ENCODE measurements at places on chromosomes 6 and 20.

DNA sequence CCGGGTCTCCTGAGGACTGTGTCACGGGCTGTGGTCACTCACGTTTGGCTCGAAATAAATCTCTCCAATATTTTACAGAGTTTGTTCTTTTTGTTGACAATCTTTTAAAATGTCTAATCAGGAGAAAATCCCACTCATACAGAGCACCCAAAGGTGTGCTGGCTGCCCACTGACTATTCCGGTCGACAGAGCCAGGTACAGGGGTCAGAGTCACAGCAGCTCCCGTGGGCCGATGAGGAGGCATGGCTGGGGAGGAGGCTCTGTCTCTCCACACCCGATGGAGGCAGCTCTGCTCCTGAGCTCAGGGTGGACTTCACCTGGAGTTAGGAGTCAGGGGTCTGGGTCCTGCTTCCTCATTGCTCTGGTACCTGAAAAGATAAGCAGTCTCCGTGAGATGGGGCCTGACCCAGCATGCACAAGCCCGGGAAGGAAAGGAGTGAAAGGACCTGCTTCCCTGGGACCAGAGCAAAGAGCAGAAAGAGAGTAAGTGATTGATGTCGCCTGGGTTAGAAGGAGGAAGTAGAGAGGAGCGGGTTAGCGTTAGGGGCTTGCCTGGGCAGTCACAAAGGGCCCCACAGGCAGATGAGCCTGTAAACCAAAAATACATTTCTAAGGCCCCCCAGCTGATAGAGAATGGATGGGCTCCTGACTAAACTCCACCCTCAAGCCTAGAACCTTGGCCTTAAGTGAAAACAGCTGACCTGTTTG lies 53.5 kb upstream of the UNC93A start:
- no peak for DNase-seq

GRCh38 chr6:110664933-110665332 lies 150.3 kb downstream of the CDK19 start:
- DNase-seq: no peak

- DNase-seq: no peak
Observed at GRCh38 chr20:49540687-49541435, 27.1 kb downstream of the PTGIS start.

- DNase-seq: no peak
Observed at GRCh38 chr6:118739696-118740353, 88.4 kb upstream of the CEP85L start.

GRCh38 chr6:155549028-155549798 lies 93.6 kb upstream of the NOX3 start:
- no peak for DNase-seq

GRCh38 chr20:62485062-62485700 lies 9.4 kb upstream of the GATA5 start:
- DNase-seq: peak; percentile 62

DNA sequence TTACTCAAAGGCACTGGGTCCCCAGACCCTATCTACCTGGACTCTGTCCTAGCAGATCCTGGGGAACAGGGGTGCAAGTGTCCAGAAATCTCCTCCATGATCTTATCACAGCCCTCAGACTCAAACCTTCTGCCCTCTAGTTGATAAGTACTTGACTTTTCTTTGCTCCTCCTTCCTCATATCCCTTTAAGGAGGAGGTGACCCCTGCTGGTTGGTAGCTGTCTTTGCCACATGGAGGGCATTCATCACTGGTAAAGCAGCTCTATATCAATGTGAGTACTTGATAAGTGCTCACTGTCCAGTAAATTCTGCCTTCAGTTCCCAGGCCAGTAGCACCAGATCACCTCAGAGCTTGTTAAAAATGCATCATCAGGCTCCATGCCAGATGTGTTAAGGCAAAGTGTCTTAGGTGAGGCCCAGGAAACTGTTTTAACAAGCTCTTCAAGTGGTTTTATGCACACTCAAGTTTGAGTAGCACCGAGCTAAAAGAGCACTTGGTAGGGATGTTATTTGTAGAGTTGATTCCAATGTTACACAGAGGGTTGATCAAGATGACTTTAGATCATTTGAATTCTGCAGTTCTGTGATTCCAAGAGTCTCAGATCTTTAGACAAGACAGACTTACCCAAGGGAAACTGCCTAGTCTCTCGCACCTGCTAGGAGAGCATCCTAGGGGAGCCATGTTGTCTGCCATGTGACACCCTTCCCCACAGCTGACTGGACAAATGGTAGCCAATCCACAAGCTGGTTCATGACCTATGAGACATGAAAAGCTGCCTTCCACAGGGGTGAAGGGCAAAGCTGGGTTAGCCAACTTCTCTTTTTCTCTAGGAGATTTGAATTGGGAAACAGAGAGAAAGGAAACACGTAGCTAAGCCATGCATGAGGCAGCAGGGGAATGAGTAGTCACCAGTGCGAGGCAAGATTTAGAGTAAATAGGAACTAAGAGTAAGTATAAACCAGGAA lies 18.6 kb downstream of the TREML2 start:
- DNase-seq: peak; percentile 38

- DNase-seq: no peak
Observed at GRCh38 chr20:56687061-56687460, 58.0 kb downstream of the TFAP2C start.

DNA sequence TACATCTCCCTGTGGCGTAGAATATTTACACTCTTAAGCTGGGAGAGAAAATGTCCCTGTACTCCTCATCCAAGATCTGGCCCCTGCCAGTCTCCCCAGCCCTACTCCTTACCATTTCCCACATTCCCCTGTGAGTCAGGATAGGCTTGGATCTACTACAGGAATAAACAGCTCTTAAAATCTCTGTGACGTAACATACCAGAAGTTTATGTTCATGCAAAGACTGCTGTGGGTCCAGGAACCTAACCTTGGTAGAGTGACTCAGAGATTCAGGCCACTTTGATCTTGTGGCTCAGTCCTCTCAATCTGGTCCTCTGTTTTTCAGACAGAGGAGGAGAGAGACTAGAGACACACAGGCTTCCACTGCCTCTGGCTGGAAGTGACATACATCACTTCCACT lies 38.5 kb upstream of the GPR6 start:
- DNase-seq: no peak

GRCh38 chr20:33783818-33784217 lies 27.3 kb upstream of the CHMP4B start:
- DNase-seq: no peak

GRCh38 chr6:89542866-89543265 lies 95.7 kb downstream of the LYRM2 start:
- no peak for DNase-seq

DNA sequence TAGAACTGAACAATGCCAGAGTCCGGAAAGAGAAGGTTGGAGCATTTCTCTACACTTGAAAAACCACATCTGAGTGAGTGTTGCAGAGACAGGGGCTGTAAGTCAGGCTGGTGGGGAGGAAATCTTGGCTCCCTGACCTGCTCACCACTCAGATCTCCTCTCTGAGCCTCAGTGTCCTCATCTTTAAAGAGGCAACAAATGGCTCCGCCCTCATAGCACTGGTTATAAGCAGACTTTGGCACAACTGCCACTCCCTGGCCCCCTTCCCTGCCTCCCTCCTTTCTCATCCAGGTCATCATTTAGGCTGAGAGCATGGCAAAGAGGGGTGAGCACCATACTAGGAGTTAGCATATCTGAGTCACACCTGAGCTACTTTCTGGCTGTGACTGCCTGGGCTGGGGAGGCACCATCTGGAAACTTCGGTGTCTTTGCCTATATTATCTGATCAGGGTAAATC lies 10.6 kb downstream of the SIRPG start:
- DNase-seq: no peak

DNA sequence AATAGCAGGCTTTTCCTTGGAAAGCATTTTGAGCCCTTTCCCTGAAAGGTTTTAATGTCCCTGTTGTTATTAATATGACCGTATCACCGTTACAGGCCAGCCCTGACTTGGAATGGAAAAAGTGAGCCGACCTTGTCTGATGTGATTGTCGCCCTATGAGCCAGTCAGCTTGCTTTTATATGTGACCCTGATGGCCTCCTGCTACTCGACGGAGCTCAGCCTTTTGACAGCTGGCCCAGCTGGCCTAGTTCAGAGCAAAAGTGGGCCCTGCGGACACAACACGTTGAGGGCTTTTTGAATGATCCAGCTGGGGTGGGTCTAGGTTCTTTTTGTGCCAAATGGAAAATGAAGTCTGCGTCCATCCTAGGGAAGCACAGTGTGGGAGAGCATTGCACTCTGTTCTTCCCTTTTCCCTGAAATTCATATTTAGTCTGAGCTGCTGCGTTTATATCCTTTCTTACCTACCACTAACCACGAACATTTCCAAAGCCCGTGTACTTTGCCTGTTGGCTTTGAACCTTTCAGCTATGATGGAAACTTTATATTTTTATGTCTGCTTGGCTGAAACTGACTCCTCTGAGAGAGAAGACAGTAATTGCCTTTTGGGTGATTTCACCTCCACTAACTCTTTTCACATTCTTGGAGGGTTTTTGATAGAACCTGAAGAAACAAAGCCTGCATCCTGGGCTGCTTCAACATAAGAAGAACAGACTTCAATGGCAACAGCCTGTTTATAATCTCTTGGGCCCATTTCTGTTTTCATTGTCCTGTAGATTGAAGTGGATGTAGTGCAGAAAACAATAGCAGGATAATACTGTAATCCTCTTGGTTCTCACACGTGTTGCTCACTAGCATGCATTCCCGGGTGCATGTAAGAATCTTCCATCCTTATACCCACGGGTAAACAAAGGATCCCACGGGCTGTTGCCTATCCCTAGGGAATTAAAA lies 121.8 kb upstream of the HDGFL1 start:
- peak; percentile 80 for DNase-seq

DNA sequence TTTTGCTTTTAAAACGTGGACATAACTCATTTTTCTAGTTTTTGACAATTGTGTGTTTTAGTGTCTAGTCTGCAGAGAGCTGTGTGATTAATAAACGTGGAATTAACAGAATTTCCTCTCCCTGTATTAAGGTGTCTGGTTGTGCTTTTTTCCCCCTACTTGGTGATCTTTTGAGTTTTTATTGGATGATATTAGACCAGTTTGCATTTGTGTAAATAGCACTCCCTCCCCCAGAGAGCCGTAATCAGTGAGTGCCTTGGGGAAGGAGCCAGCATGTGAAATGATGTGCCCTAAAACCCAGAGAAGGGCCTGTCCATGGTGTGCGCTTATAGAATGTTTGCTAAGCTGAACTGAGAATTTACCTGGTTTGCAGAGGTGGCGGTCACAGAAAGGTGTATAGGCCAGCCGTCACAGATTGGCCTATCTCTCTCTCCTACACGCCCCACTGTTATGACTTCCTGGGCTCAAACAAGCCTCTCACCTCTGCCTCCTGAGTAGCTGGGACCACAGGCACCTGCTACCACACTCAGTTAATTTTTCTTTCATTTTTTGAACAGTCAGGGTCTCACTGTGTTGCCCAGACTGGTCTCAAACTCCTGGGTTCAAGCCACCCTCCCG lies 42.4 kb downstream of the ALDH5A1 start:
- DNase-seq: no peak

GRCh38 chr6:106510090-106510970 lies 119.0 kb downstream of the RTN4IP1 start:
- peak; percentile 55 for DNase-seq

- DNase-seq: no peak
Observed at GRCh38 chr6:138815221-138815620, 19.3 kb downstream of the ECT2L start.
